ENCODE measurements at places on chromosomes 2 and 18.
A peak's percentile ranks its signal among the peaks of the same experiment; 100 is the strongest.

GRCh38 chr2:180012523-180012922 lies 5.4 kb upstream of the CWC22 start:
- no peak for DNase-seq

DNA sequence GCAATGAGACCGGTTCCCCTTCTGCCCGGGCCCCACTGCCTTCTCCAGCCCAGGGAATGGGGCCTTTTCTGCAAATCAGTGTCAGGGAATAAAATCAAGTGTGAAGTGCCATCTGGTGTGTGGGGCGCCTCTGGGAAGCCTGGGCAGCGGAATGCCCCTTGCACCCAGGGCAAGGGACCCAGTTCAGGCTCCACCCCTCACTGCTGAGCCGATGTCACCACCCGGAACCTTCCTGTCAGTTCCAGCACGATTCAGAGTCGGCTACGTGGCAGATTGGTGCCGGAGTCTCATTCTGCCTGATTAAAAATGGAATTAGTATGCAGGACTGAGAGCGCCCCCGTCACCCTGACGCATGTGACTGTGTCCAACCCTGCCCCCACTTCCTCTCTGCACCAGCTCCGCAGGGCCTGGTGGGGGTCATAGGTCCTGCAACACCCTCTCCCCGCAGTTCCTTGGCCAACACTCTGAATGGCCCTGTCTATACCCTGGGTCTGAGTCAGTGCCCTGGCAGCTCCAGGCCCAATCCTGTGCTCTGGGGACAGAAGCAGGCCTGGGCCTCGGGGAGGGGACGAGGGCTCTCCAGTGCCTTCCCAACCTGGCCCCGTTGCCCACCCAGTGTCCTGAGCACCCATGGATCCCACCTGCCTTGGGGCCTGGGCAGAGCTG lies 8.2 kb upstream of the ALPI start:
- no peak for DNase-seq

GRCh38 chr2:210954386-210954907 lies 398.0 kb downstream of the CPS1 start:
- no peak for DNase-seq

GRCh38 chr2:70891572-70892357 lies 43.9 kb upstream of the ATP6V1B1 start:
- DNase-seq = no peak

DNA sequence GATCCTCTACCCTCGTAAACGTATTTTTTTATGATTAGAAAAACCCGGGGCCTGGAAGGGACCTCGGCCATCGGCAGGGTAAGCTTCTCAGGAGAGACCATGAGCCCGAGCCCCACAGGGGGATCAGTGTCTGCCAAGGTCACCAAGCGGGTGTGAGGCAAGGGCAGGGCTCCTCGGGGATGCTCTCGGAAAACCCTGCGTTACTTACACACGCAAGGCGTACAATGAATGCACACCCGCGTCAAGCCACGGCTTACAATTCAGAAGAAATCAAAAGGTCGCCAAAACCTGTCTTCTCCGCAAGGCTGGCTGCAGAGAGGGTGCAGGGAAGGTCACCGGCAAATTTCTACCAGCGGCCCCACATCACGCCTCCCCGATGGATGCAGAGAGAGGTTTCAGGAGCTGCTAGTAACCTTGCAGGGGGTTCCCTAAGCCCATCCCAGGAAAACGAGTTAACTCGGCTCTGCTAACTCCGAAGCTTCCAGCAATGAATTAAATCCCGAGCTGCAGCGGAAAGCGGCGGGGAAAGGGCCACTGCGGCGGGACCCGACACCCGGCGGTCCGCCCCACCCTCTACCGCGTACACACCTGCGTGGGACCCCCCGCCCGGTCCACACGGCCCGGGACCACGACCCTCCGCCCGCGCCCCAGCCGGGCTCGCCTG lies 638 bp downstream of the ST3GAL5 start:
- no peak for DNase-seq

DNA sequence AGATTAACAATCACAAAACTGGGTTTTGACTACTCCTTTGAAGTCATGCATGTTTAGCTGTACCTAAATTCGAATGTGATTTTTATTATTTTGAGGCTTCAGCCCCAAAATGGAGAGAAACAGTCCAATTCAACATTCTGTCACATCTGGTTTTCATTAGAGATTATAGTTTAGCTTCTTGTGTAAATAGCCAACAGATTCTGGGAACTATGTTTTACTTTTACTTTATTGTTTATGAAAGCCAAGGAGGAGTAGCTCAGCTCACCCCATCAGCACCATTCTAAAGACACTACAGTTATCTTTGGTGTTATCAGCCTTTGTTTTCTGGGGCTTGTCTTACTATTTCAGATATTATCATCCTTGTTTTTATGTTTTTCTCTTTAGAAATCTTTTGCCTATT lies 465.0 kb upstream of the CWC22 start:
- DNase-seq = no peak

DNA sequence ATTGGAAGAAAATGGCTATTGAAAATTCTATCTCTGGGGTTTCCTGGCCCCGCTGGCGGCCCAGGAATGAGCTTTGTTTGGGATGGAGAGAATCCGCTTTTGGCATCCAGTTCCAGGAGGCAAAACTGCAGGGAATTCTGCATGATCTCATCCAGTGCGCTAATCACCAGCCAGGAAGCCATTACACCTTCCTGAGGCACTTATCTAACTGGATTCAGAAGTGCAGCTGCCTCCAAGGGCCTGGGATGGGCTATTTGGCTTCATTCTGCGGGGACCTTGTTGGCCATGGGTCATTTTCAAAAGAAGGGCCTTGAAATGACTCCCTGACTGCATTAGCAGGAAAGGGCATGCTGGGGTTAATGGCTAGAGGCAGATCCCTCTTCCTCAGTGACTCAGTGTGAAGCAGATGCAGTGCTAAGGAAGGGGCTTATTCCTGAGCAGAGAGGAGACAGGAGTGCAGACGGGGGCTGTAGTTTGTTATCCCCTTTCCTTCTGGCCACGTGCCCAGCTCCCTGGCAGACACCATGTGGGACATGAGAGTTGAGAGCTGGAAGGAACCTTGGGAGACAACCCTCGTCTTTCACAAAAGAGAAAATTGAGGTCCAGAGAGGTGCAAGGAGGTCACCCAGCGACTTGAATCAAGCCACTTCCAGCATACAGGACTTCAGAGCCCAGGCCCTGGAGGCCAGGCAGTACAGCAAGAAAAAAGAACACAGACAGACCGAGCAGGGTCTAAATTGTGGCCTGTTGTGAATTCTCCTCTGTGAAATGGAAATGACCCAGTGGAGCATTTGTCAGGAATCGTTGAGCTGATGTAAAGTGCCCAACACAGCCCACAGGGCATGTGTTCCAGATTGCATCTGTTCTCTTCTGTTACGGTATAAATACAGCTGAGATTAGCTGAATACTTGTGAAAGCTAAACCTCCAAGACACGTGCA lies 161.8 kb downstream of the PRKCE start:
- DNase-seq = no peak

DNA sequence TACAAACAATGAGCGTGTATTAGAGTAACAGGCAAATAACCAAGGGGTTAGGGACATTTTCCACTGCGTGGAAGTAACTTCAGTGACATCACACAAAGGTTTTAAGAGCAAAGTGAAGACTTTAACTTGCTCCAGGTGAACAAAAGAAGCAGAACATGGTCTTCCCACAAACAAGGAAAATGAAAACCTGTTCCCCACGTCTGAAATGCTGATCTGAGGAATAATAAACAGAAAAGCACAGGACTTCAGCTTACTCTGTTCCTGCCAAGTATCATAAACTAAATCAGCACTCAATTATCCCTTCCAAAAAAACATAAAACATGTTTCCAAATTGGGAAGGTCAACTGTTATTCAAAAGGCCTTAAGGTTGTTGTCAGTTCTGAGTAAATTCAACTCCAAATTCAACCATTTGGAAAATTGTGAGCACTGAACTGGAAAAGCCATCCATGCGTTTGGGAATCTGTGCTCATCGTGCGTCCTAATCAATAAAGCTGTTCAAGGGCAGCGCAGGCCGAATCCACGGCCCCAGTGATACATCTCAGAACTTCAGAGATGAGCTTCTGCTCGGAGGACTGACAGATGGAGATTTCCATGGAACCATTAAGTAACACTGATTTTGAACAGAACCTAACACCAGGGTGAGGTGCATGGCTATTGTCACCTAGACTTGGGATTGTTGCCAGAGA lies 7.7 kb upstream of the SNTG2 start:
- DNase-seq = no peak

DNA sequence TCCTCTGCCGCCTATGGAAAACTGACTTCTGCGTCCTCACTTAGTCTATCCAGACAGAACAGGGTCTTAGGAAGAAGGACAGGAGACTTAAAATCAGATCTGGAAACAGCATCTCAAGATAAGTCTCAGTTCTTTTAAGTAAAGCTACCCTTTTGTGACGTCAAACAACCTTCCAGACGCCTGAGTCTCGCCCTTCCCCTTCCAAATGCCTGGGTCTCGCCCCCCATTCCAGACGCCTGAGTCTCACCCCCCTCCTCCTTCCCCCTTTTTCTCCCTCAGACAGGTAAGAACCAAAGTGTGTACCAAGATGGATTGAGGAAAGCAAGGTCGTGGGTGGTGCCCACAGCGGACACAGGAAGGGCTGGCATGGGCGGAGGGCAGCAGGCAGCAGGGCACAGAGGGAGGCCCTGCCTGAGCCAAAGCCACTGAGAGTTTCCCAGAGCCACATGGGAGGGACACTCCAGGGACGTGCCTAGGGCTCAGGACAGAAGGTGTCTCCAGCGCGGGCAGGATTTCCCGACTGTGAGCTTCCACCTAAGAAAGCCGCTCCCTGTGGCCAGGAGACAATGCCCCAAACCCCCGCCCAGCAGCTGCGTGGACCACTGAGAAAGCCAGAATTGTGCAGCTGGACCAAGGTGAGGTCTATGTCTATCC lies 51.3 kb downstream of the ANKMY1 start:
- no peak for DNase-seq

DNA sequence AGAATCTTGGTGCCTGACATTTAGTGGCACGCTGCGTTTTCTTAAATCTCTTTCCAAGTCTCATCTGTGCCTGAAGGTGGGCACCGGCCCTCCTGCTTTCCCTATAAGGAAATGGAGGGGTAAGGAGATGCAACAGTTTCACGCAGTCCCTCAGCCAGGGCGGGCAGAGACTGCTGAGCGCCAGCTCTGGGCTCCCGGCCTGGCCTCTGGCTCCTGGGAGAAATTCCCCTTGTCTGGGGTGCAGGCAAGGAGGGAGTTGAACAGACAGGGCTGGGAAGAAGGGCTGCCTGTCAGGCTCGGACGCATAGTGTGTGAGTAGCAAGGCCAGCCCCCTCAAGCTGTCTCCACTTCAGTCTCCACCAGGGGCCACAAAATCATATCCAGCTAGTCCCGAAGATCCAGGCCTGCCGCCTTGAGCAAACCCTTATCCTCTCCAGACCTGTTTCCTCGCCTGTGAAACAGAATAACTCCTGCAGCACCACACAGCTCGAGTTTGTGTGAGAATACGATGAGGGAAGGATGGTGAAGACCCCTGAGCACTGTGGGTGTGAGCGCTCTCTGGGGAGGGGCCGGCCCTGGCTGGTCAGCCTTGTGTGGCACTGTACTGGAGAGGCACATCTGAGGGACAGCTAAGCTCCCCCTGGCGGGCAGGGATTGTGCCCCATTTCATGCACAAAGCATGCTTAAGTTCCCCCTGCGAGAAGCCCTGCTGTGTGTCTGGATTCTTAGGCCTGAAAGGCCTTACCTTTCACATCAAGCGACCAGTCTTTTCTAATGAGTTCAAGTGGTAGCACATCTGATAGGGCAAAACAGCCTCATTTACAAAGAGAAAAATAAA lies 33.8 kb downstream of the SDC1 start:
- no peak for DNase-seq

DNA sequence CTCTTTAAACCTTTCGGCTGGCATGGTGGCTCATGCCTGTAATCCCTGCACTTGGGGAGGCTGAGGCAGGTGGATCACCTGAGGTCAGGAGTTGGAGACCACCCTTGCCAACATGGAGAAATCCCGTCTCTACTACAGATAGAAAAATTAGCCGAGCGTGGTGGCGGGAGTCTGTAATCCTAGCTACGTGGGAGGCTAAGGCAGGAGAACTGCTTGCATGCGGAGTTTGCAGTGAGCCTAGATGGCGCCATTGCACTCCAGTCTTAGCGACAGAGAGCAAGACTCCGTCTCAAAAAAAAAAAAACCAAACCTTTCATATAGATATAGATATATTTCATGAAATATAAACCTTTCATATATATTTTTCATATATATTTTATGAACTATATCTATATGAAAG lies 864.7 kb downstream of the TRIB2 start:
- DNase-seq = peak; percentile 24

GRCh38 chr2:194103941-194104659 lies 1552.9 kb upstream of the SLC39A10 start:
- no peak for DNase-seq

DNA sequence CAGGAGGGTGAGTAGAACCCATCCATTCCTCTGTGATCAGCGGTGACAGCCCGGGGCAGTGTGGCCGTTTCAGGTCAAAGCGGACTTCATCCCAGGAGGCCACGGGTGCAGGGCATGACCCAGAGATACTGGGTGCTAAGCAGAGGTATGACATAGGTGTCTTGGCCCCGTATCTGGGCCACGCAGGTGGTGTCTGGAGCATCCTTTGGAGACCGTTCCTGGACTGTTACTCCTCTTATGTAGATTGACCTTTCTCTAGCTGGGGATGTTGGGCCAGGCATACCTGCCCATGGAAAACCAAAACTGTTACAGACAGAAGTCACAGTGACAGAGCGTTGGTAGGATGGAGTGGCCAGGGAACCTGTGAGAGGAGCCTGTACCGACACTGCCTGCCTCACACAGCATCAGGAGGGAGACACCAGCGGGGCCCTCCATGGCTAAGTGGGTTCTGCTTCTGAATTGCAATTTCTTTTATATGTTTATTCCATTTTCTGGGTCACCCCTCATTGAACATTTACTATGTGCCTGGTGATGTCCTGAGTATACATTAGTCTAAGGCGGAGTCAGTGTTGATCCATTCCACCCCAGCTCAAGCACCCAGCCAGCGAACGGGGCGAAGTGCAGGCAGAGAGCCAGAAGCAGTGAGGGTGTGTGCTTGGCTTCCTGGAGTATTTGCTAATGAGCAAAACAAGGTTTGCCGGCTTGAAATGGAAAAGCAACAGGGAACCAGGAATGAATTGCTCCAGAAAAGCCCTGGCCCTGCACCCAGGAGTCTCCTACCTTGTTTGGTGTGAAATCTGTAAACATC lies 141.7 kb downstream of the SH3RF3 start:
- DNase-seq = no peak

GRCh38 chr2:200798514-200798913 lies 13.2 kb upstream of the BZW1 start:
- DNase-seq = no peak

DNA sequence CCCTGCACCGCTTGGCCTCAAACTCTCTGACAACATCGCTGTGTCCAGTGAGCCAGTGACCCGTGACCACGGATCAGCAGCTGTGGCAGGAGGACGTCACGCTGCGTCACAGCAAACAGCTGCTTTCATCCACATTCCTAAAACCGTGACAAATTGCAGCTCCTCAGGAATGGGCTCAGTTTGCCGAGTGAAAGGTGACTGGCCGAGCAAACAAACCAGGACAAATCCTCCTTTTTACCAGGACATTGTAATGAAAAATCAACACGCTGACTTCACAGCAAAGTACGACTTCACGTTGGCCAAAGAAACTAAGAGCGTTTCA lies 57.6 kb downstream of the PXDN start:
- DNase-seq = no peak

Measured in CMK (cell line).